ENCODE measurements at places on chromosomes 3 and 15.

DNA sequence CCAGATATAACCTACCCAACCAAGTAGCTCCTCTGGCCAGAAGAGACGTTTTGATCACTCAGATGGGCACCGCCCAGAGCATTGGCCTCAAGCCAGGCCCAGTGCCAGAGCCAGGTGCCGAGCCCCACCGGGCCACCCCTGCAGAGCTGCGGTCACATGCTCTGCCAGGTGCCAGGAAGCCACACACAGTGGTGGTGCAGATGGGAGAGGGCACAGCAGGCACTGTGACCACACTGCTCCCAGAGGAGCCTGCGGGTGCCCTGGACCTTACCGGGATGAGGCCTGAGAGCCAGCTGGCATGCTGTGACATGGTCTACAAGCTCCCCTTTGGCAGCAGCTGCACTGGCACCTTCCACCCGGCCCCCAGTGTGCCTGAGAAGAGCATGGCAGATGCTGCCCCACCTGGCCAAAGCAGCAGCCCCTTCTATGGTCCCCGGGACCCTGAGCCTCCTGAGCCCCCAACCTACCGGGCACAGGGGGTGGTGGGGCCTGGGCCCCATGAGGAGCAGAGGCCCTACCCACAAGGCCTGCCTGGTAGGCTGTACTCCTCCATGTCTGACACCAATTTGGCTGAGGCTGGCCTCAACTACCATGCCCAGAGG lies 19.1 kb upstream of the APEH start:
- no peak for DNase-seq

GRCh38 chr3:16056217-16056616 lies 118.3 kb upstream of the GALNT15 start:
- no peak for DNase-seq

DNA sequence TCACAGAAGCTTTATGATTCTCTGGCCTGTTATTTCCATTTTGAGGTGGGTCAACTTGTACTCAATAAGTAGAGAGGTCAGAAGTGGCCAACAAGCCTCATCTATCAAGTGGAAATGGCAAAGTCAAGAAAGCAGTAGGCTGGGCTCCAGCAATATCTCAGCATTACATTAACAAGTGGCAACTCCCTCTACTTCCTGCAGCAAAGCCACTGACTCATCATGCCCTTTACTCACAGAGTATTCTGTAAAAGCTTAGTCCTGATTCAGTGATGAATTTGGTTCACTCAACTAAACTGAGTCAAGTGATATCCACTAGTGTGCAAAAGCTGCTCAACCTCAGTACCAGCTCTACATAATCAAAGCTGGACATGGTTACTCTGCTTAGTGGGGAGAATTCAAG lies 954.6 kb downstream of the EPHA3 start:
- no peak for DNase-seq

DNA sequence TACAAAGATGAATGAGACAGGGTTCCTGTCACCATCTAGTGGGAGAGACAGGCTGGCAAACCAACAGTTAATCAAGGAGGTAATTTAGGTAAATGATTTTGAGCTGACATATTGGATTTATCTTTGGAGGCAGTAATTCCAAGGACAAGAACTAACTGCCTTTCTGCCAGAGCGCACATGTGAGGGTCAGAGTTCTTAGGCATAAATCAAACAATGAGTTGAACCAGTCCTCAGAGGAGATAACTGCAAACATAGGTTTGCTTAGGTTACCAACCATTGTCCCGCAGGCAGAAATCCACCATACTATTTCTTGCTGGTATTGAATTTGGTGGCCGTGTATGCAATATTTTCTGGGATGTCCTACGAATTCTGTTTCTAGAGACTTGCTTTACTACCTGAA lies 14.2 kb upstream of the PPP1R2 start:
- DNase-seq, result no peak

DNA sequence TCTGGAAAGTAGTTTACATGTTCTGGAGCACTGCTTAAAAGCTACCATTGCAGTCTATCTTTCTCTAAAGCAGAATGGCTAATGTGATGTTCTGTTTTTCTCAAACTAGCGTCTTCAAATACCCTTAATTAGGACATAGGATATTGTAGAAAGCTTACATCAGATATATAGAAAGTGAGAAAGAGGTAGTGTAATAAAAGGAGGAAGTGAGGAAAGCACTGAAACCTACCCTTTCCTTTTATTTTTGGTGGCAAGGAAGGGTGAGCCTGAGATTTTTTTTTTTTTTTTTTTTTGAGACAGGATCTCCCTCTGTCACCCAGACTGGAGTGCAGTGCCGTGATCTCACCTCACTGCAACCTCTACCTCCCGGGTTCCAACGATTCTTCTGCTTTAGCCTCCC lies 9.4 kb downstream of the SENP2 start:
- no peak for DNase-seq

GRCh38 chr3:177350121-177350520 lies 152.8 kb upstream of the TBL1XR1 start:
- DNase-seq, result no peak

- DNase-seq, result no peak
Observed at GRCh38 chr3:100245927-100246326, 14.9 kb upstream of the TBC1D23 start.

GRCh38 chr3:46239301-46239938 lies 2.8 kb upstream of the CCR3 start:
- DNase-seq, result no peak

GRCh38 chr15:38671675-38672254 lies 107.2 kb upstream of the RASGRP1 start:
- DNase-seq, result peak; percentile 88

DNA sequence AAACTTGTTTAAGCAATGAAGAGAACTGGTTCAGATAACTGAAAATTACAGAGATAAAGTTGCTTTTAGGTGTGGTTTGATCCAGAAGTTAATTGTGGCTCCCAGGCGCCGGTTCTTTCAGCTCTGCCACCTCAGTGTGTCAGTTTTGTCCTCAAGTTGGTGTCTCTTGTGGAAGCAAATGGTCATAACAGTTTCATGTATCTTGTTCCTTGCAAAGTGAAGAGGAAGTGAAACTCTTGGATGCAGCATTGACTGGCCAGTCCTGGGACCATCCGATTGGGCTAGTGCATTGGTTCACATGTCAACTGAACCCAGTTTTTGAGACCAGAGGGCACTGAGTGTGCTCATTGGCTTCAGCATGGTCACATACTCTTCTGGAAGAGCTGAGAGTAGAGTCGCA lies 181.4 kb upstream of the GRM7 start:
- no peak for DNase-seq
